ENCODE measurements at places on chromosomes 2 and 18.

DNA sequence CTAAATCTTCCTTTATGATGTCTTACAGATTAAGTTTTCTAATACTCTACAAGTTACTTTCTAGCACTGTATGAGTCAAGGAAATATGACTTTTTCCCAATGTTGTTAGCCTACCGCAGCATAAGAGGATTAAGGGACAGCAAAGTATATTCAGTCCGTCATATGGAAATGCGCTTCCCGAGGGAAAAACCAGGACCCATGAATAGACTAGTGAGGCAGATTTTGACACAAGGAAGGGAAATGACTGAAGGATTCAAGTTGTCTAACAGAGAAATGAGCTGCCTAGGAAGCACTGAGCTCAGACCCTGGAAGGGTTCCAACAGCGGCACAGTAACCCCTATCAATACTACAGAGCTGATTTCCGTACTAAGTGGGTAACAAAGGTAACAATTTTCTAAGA, 12.0 kb downstream of the SEPTIN10 start:
- peak; percentile 66 for DNase-seq

- no peak for DNase-seq
These were observed 33.6 kb upstream of the KCNG2 start for GRCh38 chr18:79764131-79764530.

GRCh38 chr18:2036086-2036485, 535.2 kb downstream of the METTL4 start:
- DNase-seq, result no peak

GRCh38 chr2:85907671-85908157, 18.9 kb upstream of the ST3GAL5 start:
- no peak for DNase-seq

All from testis (tissue), 5 donors.